Placental pericyte (primary cell): ENCODE measurements at places on chromosomes 13 and 19. TPM values are rescaled to one million over a fixed set of nuclear protein-coding genes. Genes with fewer than 3 reads are reported as not detected.

SUGT1 gene
- total RNA-seq = 33.3 and 53.3 TPM in 2 replicates

MBD3L3 gene
- not detected in 2 replicates for total RNA-seq

ZNF433 gene
- total RNA-seq = 1.0 and 1.1 TPM in 2 replicates

TDRD12 gene
- total RNA-seq = 0.14 and 0.22 TPM in 2 replicates

VSTM1 gene
- not detected in 2 replicates for total RNA-seq

DDX39A gene
- 58.6 and 141 TPM in 2 replicates for total RNA-seq
